Retina (tissue), 1 donor: ENCODE measurements at places on chromosomes 11 and 22.
A peak's percentile ranks its signal among the peaks of the same experiment; 100 is the strongest.

DNA sequence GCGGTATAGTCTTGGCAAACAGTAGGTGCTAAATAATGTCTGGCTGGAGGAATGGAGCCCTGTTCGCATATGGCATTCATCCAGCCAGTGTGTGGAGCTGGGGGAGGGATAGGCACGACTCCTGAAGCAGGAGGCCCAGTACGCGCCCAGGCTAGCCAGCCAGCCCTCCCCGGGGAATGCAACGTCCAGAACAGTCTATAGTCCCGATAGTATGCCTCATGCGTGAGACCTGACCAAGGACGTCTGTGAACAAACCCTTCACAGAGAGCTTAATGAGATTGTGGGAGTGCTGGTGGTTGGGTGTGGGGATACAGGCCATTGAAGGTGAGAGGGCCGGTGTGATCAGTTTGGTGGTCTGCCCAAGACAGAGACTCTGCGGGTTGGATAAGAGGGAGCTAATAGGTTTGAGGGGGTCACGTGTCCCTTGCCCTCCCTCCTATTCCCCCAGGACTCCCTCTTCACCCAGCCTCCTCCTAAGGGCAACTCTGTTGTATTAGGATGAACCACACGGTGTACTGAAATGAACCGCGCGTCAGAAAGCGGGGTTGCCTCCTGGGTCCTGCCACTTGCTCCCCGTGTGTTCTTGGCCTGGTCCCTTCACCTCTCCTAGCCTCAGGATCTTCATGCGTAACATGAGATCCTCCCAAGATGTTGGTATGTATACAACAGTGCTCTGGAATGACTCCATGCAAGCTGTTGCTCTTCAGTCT lies 987 bp upstream of the GRIK4 start:
- no peak for DNase-seq

DNA sequence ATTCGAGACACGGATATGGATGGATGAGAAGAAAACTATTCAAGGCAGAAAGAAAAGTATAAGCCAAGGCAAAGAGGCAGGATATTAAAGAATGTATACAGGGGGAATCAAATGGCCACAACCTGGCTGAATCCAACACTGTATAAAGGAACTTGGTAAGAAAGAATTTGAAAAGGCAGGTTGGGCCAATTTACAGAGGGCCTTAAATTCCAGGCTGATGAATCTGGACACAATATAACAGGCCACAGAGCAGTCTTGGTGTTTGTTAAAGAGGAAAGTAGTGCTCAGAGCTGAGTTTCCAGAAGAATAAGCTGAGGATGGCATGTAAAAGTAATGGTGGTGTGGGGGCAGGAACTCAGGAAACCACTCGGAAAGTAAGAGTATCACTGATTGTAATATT lies 72.3 kb upstream of the POU2AF2 start:
- DNase-seq: no peak

- DNase-seq: peak; percentile 81
These were observed 70.7 kb upstream of the AKIP1 start for GRCh38 chr11:8839957-8840945.

GRCh38 chr11:17313349-17314231 lies 37.1 kb downstream of the NUCB2 start:
- no peak for DNase-seq

DNA sequence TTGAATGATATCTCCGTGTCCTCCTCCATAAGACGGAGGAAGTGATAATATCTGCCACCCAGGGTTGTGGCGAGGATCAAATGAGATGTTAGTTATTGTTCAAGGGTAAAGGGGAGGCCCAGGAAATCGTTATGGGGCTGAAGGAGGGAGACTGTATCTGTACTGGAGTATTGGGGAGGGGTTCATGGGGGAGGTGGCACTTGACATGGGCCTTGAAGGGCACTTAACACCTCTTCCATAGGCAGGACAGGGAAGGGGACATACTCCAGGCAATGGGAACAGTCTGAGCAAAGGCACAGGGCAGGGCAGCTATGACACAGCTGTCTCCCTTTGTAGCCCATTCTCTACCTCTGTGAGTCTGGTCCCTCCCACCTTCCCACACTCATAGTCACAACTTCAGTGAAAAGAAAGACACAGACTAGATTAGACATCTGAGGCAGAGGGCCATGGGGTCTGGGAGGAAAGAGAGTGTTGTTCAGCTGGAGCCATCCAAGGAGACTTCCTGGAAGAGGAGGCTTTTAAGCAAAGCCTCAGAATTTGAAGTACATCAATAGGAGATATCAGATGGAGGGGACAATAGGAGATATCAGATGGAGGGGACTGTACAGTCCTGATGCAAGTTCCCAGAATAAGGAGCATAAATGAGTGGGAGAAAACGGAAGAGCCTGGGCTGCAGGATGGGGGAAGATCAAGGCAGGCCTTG lies 15.8 kb upstream of the DGKZ start:
- DNase-seq: no peak

- DNase-seq: no peak
These were observed 304.5 kb downstream of the JRKL start for GRCh38 chr11:96694338-96694737.

DNA sequence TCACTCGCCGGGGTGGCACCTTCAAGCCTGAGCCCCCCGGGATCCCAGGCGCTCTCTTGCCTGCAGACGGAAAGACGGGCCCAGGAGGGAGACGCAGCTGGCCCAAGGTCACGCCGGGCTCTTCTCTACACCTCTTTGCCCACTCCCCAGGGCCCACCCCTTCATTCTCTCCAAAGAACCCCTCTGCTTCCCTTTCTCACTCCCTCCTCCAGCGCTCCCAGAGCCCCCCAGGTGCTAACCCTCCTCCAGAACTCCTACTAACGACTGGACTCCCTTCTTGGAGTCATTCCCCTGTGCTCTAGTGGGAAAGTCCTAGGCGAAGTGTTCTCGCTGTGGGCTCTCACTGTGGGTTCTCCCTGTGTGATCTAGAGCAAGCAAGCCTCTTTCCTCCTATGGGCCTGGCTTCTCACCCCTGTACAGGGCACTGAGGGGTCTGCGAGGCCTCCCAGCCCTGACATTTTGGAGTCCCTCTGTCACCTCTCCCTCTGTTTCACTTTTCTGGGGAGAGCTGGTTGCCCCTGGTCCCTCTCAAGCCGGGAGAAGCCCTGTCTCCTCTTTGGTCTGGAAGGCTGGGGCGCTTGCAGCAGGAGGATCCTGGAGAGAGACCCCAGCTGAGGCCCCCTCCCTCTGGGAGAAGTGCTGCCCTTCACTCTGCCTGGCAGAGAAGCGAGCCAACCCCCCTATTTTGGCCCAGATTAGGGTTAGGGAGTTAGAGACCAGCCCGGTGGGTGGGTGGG lies 858 bp downstream of the OAF start:
- peak; percentile 63 for DNase-seq

DNA sequence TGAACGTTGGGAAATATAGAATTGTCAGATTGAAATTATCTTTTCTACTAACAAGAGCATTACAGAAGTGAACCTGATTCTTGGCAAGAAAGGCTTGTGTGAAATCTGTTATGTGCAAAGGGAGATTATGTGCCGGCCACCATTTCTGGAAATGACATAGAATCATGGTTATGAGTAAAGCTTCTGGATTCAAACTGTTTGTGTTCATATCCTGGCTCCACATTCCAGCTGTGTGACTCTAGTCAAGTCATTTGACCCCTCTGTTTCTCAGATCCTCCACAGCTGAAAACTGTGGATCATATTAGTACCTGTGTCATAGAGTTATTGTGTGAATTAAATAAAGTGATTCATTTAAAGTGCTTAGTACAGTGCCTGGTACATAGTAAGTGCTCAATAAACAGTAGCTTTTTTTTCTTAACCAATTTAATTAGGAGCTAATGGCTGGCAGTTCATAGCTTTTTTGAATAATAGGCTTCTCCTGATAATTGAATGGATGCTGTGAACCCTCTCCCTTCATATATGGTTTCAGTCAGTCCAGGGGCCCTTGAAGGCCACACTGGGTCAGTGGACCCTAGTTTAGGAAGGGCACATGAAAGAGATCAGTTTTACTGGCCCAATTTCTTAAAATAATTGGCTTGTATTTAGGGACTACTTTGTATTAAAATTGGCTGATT lies 34.6 kb downstream of the EHF start:
- no peak for DNase-seq

DNA sequence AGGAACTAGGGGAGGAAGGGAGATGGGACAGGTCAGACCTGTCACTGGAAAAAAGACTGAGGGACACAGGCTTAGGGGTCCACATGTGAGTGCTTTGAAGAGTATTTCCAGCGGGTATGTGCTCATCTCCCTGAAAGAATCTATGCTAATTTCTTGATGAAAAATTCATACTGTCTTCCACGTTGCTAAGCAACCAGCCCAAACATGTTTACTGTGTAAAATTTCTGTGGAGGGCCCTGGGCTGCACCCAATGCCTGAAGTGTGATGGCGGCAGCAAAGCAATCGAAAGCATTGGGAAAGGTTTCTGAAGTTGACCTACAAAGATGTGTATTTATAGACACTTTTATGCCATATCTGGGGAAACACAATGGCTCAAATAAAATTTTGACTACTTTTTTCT lies 7.4 kb downstream of the SYT13 start:
- no peak for DNase-seq

DNA sequence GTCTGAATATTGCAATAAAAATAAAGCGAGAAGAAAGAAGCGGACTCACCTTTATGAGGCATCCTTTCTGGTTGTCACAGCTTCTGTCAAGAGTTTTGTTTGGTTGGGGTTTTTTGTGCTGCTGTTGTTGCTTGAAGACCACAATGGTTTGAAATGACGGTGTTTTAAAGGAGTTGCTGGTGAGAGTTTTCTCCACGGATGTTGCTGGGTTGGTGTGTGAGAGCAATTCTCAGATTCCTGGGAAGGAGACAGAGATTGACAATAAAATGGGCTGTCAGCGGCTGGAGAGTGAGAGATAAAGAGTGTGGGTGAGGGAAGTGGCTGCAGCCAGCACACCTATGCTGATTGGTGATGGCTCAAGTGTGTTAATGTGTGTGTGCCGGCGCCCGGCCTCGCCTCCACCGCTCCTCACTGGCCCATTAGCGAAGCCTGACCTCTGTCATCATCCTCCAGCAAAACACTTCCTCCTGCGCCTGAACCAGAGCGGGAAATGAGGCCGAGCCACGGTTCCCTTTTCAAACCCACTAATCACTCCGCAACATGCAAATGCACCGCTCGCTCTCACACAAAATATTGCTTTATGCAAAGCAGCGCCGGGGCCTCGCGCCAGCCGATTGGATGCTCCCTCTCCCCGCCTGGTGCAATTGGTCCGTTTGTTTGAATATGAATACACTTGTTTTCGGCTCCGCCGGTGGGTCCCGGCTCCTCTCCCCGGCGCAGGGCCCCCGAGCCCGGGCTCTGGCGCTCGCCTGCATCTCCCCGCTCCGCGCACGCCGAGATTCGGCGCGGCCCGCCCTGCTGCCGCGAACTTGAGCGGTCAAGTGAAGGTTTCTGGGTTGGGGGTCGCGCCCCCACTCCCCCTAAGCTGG lies at the start of gene PAX6:
Gene PAX6 (minus strand): TSS at position 544 of the 869 bp plus-strand sequence. CDS start 4,911 bp downstream, outside the sequence.
- peak; percentile 97 for DNase-seq

DNA sequence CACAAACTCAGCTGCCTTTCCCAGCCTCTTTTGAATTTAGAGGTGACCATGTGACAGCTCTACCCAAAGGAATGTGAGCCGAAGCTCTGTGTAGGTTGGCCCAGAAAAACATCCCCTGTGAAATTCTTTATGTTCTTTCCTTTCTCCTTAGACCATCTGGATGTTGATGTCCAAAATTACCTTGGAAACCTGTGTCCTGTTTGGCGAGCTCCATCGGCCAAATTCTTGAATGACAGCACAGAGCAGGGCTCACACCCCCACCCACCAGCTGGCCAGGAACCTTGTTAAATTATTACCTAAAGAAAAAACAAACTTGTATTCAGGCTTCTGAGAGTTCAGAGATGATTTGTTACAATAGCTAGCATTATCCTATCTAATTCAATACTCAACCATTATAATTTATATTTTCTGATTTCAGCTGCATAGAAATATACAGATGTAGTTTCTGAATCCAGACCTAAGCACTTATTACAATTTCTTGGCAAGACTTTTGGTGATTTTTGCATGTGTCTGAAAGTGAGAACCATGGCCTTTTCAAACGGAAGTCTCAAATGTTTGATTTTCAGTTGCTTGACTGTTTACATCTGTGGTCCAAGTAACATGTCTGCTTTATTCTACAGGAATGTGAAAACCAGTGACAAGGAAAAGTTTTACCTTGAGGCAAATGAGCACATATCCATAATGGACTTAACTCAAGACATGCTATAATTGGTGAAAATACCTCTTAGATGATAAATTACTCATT lies 554.2 kb downstream of the NTM start:
- no peak for DNase-seq

DNA sequence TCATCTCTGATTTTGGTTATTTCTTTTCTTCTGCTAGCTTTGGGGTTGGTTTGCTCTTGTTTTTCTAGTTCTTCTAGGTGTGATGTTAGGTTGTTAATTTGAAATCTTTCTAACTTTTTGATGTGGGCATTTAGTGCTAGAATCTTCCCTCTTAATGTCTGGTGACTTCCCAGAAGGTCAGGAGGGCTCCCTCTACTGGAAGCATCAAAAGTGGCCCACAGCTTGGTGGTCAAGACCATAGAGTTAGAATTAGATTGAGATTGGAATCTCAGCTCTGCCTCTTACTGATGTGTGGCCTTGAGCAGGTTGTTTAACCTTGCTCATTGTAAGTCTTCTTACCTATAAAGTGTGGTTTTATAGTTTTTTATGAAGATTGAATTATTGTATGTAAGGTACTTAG lies 99.3 kb downstream of the FDX1 start:
- DNase-seq: no peak

DNA sequence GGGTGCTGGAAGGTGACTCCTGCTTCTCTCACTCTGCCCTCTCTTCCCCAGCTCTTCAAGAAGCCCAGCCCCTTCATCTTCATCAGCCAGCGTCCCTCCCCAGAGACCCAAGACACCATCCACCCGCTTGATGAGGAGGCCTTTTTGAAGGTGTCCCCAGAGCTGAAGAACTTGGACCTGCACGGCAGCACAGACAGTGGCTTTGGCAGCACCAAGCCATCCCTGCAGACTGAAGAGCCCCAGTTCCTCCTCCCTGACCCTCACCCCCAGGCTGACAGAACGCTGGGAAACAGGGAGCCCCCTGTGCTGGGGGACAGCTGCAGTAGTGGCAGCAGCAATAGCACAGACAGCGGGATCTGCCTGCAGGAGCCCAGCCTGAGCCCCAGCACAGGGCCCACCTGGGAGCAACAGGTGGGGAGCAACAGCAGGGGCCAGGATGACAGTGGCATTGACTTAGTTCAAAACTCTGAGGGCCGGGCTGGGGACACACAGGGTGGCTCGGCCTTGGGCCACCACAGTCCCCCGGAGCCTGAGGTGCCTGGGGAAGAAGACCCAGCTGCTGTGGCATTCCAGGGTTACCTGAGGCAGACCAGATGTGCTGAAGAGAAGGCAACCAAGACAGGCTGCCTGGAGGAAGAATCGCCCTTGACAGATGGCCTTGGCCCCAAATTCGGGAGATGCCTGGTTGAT lies 12.6 kb downstream of the IL10RA start:
- DNase-seq: no peak

GRCh38 chr22:19965771-19966709 lies 24.4 kb upstream of the TXNRD2 start:
- no peak for DNase-seq

- DNase-seq: peak; percentile 32
These were observed 976.3 kb upstream of the FAT3 start for GRCh38 chr11:91248199-91248807.
